ENCODE measurements at places on chromosomes 2 and 18.

- DNase-seq = no peak
These were observed 679.7 kb downstream of the NYAP2 start for GRCh38 chr2:226079196-226079595.

DNA sequence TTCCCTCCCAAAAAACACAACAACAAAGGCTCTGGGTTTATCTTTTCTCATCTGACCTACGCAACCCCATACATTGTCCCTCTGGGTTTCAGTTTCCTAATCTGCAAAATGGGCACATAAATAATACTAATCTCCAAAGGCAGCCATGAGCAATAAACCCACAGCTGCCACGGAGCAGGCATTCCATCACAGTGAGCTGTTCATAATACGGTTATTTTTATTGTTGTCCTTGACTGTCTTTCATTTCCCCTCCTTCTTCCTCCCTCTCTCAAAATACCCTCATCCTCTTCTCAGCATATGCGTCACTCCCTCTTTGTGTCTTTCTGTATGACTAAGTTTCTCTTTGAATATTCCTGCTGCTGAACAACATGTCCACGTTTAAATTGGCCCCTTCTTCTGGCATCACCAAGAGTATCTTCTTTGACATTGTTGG lies 129.8 kb upstream of the CAB39 start:
- DNase-seq = no peak

- no peak for DNase-seq
These were observed 2.0 kb downstream of the PTPN18 start for GRCh38 chr2:130357864-130358263.

GRCh38 chr2:37601569-37601968 lies 69.9 kb downstream of the CDC42EP3 start:
- no peak for DNase-seq

DNA sequence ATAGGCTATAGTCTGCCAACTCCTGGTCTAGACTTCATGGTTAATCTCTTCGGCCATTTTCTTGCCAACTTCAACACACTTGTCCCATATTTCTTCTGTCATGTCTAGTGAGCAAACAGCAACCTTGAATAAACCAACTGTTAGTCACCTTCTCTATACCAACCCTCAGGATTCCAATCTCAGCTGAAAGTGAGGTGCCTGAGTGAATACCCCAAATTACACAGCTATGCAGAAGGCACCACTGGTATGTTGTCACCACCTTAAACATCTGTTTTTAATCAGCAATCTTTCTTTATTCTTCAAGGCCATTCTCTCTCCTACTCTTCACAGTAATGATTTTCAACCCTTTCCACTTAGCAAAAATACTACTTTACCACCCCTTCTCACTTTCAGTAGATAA lies 39.3 kb downstream of the THOC1 start:
- DNase-seq = no peak

DNA sequence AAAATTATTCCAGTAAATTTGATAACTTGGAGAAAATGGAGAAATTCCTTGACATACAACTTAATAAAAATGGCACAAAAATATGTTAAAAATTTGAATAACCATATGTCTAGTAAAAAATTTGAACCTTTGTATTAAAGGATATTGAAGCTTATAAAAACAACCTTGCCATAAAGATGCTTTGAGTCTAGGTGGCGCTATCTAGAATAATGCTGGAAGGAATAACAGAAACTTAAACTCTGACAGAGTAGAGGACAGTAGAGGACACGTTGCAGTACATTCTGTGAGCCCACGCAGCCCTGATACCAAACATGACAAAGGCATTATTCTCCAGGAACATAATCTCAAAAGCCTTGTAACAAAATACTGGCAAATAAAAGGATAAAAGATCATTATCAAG lies 44.7 kb upstream of the ALKAL2 start:
- no peak for DNase-seq

- no peak for DNase-seq
These were observed 111.1 kb downstream of the PDCL3 start for GRCh38 chr2:100673691-100674485.

DNA sequence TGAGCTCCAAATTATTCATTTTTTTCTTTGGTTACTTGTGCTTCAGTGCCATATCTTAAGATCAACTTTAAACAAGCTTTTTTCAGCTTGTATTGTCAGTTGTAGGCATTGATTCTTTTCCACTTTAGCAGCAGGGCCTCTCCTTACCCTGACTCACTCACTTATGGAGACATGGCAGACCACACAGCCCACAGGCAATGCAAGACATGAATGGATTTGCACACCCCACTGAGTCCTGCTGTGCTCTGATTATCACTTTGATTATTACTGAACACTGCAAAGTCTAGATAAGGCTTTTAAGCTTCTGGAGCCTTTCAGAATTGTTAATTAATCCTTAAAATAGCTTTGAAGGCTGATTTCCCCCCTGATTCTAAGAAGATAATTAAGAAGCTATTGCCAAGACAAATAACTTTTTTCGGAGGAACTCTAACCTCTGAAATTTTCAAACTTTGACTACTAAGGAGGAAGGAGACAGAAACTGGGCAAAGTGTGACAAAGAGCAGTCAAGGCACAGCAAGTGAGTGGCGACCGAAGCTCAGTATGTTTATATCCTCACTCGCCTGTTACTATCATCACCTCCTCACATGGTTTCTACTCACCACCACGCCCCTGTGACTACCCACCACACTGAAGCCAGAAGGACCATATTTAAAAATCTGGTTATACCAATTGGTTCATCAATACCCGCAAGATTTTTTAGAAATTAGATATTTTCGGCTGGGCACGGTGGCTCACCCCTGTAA lies 43.3 kb downstream of the CACNB4 start:
- peak; percentile 23 for DNase-seq

GRCh38 chr2:12314127-12314760 lies 402.5 kb upstream of the TRIB2 start:
- DNase-seq = no peak

- no peak for DNase-seq
These were observed 1.7 kb downstream of the MAP2 start for GRCh38 chr2:209425471-209426071.

GRCh38 chr2:119013671-119014070 lies 71.7 kb downstream of the MARCO start:
- DNase-seq = peak; percentile 48

GRCh38 chr2:222871291-222871690 lies 10.5 kb downstream of the ACSL3 start:
- DNase-seq = no peak

GRCh38 chr2:45554073-45554741 lies 56.9 kb downstream of the SRBD1 start:
- no peak for DNase-seq

DNA sequence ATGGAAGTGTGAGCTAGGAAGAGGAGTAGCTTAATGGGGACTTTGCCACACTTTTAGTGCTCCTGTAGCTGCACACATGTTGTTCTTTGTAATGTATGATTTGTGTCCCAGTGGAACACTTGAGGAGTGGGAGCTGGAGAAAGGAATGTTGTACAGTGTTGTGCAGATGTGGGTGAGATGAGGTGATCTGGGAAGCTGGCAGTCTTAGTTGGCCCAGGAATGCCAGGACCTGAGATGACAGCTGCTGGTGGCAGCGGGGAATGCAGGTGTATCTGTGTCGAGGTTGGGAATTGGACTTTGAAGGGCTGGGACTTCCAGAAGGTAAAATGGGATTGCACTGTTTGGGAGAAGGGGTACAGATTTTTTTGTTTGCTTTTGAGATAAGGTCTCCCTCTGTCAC lies 23.6 kb downstream of the NEDD4L start:
- no peak for DNase-seq

DNA sequence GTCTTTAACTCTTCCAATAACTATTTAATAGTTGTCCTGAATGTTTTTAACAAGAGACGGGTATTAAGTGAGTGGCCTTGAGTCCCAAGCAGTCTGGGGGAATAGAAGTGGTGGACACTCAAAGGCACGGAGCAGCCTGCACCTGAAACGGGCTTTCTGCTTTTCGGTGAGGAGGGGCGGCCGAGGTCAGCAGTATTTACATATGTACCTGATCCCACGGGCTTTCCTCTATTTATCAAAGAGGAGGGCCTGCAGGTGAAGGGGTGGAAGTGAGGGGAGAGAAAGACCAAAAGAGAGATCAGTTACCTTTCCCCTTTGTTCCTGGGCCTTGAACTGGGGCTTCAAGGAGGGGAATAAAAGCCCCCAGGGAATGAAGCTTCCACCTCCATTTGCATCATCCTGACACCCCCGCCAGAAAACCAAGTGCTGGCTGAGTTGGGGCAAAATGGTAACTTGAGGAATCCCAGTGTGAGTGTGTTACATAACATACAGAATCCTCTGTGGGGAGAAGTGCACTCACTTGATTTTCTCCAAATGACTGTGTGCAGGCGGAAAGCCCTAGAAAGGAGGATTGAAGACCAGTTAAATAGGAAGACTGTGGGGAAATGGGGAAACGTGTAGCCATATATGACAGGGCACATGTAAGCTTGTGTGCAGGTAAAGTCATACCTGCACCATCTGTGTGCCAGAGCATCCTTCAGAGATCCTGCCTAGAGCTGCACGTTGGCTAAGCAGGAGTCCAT lies 12.4 kb downstream of the POU3F3 start:
- DNase-seq = no peak

DNA sequence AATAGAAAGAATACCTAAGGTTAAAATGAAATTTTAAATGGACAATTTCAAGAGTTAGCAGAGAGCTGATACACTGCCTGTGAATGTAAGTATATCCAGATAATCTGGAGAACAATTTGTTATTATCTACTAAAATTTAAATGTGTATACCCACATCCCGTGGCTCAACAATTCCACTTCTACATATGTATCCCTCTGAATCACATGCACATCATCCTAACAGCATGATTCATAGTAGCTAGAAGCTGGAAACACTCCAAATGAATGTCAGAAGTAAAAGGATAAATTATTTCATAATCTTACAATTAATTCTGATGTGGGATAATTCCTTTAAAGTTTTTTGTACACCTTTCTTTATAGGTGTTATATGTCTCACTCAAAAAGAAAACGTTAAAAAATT lies 87.9 kb downstream of the CNTNAP5 start:
- DNase-seq = no peak

DNA sequence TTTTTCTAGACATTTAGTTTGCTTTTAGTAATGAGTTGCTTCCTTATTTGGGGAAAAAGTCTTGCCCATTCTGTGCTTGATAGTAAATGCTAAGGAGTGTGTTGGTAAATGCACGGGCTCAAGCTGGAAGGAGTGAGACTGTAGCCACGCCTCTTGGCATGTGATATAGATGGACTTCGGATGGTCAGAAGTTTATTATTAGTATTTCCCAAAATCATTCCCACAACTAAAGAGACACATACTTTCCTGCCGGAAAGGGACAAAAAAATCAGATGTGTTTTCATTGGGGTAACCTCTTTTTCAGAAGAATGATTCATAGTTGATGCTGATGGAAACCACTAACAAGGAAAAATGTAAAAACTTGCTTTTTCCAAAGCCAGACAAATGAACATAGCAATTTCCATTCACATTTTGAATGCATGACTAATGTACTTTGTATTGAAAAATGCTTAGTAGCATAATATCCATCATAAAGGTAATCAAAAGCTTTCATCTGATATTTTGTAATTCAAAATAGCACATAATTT lies 133.2 kb downstream of the ZNF532 start:
- no peak for DNase-seq

- DNase-seq = no peak
These were observed 259.1 kb upstream of the MYT1L start for GRCh38 chr2:2590141-2590540.

DNA sequence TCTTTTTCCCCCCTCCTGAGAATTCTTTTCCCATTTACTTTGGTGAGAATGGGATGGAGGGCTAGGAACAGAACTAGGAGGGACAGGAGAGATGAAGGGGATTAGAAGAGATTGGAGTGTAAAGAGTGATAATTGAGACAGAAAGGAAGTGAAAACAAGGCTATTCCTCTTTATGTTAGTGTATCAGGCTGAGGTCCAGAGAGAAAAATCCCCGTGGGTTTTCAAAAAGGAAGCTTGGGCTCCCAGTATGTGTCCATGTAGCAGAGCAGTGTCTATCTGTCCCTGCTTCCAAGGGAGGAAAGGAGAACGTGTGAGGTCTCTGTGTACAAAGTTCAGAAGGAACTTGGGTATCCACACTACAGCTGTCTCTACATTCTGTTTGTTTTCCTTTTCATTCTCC lies 59.9 kb upstream of the KCNE4 start:
- DNase-seq = no peak

GRCh38 chr2:233643128-233643527 lies 6.9 kb downstream of the UGT1A10 start:
- no peak for DNase-seq

DNA sequence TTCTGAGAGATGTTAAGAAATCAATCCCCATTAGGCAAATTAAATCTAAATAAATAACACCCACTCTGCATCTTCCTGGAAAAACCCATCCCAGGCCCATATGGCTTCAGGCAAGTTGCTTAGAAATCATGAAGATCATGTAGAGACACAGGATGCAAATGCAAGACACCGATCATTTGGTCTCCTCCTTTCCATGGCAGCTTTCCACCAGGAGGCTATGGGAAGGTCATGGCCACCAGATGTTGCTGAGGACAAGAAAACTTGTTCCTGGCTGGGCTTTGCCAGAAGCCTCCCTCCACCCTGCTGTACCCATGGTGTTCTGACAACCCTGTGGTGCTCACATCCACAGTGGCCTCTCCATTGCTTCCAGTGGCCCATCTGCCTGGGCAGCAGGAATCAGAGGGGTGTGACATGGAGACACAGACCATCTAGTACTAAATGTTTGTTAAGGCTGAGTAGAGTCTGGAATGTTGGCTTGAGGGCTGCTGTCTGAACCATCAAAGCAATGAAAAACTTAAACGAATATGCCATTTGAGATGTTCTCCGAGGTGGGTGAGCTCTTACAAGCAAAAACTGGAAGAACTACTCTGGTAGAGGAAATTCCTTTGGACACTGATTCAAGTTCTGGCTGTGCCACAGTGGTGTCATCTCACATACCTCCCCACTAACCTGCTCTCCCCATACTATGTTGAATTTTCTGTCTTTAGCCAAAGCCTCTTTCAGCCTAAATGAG lies 293.2 kb downstream of the TNS1 start:
- no peak for DNase-seq

GRCh38 chr2:39550701-39551285 lies 113.7 kb upstream of the MAP4K3 start:
- no peak for DNase-seq

DNA sequence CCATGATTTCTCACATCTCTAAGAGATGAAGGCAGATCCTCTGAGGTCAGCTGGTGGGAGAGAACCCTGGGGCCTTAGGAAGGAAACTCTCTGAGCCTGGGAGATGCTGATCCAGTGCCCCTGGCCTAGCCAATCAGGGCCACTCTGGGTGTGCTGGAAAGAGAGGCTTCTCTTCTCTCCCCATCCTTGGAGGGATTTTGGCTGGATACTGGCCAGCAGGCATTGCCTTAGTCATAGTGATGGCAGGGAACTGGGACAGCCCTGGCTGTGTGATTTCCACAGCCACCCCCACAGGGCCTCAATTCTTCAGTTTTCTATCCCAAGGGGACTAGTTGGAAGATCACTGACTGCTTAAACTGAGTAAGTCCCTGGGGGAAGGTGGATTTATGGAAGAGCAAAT lies 26.6 kb upstream of the PLB1 start:
- no peak for DNase-seq
